ENCODE measurements at places on chromosomes 6 and 20.

- DNase-seq = no peak
Measured at GRCh38 chr20:6420336-6420735, 297.5 kb upstream of the FERMT1 start.

- DNase-seq = no peak
Measured at GRCh38 chr6:111361648-111362047, 121.4 kb downstream of the REV3L start.

DNA sequence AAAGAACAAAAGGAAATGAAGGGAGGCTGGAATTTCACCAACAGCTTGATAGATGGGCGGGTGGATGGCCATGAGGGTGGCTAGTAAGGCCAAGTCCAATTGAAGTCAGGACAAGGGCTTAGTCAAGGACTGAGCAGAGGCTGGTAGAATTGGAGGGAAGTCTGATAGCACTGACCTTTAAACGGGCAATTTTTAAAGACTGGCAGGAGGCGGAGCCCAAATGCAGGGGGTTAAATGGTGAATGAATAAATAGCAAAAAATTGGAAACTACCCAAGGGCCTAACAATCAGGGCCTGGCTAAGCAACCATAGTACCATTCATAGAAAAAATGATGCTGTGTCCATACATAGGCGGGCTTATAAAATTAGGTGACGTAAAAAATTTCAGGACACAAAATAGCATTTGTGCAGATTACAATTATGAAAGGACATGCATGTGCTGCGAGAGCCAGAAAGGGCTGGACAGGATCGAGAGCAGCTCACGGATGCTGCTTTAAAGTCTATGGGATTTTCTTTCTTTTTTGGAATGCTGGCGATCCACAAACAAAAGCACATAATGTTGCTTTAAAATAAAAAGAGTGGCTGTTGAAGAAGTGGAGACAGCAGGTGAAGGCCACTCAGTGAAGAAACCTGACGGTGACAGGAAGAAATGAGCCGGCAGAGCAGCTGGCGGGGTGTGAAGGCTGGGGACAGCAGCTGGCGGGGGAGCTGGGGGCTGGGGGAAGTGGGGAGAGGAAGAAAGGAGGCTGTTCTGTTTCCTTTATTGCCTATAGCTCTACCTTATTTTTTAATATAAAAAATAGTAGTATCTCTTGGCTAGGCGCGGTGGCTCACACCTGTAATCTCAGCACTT is 42.8 kb upstream of the TAF8 start:
- DNase-seq = peak; percentile 34

GRCh38 chr6:141551318-141551717 is 581.4 kb upstream of the GJE1 start:
- no peak for DNase-seq

GRCh38 chr20:20413810-20414281 is 45.9 kb downstream of the INSM1 start:
- no peak for DNase-seq

GRCh38 chr6:139175389-139175948 is 40.6 kb downstream of the HECA start:
- no peak for DNase-seq

- no peak for DNase-seq
Measured at GRCh38 chr6:21332077-21332476, 261.5 kb upstream of the SOX4 start.

GRCh38 chr20:50332491-50332980 is 141.9 kb downstream of the CEBPB start:
- no peak for DNase-seq

- DNase-seq = no peak
Measured at GRCh38 chr20:10523443-10523842, 88.3 kb downstream of the SLX4IP start.

GRCh38 chr6:154650351-154650750 is 82.9 kb upstream of the SCAF8 start:
- no peak for DNase-seq

DNA sequence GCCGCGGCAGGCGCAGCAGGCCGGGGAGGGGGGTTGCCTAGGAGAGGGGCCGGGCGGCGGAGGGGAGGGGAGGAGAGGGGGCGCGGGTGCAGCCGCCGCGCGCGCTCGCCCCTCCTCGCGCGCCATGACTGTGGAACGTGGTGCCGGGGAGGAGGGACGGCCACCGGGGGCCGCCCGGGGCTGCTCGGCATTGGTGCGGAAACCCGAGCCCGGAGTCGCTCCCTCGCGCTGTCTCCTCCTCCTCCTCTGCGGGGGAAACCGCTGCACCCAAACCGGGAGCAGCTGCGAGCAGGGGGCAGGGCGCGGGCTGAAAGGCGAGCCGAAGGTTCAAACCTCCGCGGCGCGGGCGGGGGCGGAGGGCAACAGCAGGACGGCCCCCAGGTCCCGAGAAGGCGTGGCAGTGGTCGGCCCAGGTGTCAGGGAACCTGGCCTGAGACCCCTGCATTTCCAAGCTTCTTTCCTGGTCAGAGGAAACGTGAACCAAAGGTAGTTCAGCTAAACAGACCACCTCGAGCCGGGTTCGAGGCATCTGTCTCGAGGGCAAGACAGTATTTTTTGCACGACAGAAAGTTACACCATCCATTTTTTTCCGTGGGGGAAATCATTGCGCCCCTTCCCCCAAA is 1.4 kb upstream of the TRERF1 start:
- DNase-seq = peak; percentile 78

DNA sequence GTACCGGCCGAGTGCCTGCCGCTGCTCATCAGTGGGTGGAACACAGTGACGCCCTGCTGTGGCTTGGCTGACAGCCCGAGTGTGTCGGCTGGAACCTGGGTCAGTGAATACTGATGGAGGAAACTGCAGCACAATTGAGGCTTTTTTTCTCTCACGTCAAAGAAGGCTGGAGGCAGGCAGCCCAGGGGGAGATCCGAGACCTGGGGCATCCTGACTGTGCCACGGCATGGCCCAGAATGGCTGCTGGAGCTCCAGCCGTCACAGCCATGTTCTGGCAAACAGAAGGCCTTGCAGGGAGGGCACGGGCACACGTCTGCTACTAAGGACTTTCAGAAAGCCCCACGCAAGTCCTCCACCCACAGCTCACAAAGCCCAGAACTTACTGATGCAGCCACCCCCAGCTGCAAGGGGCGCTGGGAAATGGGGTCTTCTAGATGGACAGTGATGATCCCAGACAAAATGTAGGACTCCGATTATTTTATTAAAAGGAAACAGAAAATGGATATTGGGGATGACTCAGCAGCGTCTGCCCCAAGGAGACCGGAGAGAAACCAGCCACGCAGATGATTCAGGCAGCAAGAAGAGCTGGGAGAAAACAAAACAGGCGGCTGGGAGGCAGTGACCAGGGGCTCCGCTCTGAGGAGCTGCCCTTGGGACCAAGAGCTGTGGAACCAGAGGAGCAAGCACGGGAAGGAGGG is 140.0 kb downstream of the TAF4 start:
- no peak for DNase-seq

- DNase-seq = no peak
Measured at GRCh38 chr6:108570517-108570916, 9.8 kb downstream of the FOXO3 start.

- DNase-seq = no peak
Measured at GRCh38 chr6:37204014-37204751, 34.2 kb downstream of the PIM1 start.

DNA sequence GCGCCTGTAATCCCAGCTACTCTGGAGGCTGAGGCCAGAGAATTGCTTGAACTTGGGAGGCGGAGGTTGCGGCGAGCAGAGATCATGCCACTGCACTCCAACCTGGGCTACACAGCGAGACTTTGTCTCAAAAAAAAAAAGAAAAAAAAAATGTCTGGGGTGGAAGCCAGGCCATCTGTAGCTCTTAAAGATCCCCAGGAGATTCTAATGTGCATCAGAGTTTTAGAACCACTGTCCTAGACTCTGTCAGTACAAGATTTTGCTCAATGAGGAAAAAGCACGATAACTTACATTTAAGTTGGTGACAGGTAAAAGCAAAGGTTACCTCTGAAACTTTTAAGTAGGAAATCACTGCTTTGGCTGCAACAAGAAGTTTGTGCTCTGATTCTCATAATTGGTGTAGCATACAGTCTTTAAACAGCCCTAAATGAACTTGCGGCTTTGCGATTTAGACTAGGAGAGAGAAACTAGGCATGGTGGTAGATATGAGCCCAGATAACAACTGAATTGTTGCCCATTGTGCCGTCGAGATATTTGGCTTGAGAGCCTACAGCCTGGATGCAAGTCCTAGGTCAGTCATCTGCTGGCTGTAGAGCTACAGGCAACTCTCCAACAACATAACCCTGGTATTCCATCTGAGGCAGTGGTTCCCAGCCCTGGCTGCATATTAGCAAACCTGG is 67.2 kb downstream of the BACH2 start:
- DNase-seq = no peak

GRCh38 chr6:88133718-88134117 is 32.4 kb downstream of the CNR1 start:
- no peak for DNase-seq

GRCh38 chr6:16402581-16402900 is 164.2 kb downstream of the GMPR start:
- no peak for DNase-seq

DNA sequence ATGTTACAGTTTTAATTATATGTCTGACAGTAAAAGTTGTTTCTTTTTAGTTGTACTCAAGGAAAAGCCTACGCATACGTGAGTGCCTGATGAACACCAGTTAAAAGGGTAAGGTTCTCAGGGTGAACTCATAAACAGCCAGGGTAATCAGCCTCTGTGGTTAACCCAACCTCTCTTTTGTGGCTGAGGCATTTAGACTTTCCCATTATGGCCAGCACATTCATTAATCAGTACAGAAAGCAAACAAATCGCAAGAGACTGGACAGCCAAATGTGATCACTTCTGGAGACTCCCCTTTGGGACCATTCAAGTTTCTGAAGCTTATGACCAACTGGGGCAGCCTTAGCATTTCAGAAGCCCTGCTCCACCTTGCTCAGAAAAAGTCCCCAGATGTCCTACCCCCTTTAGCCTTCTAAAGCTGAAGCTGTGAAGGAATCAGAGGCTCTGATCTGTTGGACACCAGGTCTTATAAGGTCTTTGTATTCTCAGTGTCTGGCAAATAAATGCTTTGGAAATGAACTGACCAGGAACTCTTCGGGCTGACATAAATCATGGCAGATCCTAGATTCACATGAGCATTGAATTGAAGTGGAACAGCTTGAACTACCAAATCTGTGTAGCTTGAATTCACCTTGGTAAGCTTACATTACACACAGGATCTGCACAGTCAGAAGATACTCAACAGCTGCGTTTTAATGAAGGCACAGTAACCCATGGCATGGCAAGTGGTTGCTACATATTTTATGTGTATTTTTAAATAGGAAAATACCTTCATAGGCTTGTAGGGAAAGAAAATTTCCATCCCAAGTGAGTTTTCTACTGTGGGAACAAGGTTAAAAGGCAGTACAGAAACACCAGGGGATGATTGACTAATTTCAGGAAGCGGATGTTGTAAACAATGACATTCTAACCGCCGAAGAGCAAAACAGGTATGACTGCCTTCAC is 18.7 kb downstream of the IL20RA start:
- DNase-seq = no peak

GRCh38 chr6:87070741-87071140 is 24.2 kb downstream of the CGA start:
- DNase-seq = no peak

- DNase-seq = no peak
Measured at GRCh38 chr20:9409352-9409751, 105.0 kb upstream of the LAMP5 start.

DNA sequence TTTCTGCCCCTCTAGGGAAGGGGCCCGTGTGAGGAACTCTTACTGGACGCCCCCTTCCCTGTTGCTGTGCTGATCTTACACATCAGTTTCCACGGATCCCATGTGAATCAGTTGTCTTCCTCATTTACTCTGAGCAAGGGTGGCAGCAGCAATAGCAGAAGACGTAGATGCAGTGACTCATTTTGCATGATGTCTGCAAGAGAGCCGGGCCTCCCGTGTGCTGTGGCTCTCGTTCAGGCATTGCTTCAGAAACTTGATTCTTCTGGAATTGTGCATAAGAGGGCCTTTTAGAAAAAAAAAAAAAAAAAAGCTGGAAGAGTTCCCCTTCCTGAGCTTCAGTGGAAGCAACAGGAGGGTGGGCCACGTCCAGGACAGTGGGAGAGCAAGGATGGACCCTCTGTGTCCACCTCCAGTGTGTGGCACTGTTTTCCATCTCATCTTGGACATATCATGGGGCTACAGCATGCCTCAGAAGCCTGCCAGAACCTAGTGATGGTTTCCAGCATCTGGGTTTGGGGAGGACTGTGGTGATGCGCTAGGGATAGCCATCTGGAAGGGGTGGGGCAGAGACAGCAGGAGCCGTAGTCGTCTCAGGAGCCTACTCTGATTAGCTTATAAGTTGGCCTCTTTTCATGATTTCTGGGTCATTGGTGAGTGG is 62.1 kb downstream of the FOXO3 start:
- no peak for DNase-seq

DNA sequence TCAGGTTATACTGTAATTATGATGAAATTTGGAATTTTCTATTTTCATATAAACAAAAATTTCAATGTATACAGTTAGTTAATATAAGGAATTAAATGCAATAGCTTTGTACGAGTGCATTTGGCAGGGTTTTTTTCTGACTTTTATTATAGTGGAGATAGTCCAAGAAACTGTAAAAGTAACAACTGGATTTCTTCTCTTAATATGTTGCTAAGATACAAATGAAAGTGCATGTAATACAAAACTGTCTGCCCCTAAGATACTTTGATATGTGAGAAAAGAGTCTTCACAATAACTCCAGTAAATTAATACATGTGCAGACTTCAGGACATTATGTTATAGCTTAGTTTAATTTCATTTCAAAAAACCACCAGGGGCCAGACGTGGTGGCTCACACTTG is 721.4 kb downstream of the CBLN4 start:
- DNase-seq = no peak

- no peak for DNase-seq
Measured at GRCh38 chr6:129709196-129709768, 695 bp downstream of the ARHGAP18 start.

DNA sequence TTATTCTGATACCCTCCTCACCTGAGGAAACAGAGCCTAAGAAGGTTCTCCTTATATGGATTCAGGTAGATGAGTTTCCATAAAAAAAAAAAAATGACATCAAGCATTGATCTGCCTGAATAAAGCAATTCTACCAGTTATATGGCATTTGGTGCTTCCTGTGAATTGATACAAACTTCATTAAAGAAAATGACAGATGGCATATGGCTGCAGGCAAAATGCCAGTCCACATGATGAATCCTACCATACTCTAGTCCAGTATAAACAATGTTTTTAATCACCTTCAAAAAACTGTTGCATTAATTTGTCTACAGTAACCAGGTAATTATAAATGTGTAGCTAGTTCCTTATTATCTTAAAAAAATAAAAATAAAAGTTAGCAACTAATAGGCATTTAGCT is 559.2 kb upstream of the FLRT3 start:
- DNase-seq = no peak

Data from CD4-positive, alpha-beta T cell treated with Interleukin-10 for 1 hour (primary cell).